ENCODE measurements at places on chromosomes 6 and 20.

DNA sequence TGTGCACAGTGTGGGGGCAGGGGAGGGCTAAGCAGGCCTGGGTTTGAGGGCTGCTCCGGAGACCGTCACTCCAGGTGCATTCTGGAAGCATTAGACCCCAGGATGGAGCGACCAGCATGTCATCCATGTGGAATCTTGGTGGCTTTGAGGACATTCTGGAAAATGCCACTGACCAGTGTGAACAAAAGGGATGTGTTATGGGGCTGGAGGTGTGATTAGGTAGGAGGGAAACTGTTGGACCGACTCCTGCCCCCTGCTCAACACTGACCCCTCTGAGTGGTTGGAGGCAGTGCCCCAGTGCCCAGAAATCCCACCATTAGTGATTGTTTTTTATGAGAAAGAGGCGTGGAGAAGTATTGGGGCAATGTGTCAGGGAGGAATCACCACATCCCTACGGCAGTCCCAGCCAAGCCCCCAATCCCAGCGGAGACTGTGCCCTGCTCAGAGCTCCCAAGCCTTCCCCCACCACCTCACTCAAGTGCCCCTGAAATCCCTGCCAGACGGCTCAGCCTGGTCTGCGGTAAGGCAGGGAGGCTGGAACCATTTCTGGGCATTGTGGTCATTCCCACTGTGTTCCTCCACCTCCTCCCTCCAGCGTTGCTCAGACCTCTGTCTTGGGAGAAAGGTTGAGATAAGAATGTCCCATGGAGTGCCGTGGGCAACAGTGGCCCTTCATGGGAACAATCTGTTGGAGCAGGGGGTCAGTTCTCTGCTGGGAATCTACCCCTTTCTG is 44.0 kb upstream of the TTPAL start:
- DNase-seq = no peak

DNA sequence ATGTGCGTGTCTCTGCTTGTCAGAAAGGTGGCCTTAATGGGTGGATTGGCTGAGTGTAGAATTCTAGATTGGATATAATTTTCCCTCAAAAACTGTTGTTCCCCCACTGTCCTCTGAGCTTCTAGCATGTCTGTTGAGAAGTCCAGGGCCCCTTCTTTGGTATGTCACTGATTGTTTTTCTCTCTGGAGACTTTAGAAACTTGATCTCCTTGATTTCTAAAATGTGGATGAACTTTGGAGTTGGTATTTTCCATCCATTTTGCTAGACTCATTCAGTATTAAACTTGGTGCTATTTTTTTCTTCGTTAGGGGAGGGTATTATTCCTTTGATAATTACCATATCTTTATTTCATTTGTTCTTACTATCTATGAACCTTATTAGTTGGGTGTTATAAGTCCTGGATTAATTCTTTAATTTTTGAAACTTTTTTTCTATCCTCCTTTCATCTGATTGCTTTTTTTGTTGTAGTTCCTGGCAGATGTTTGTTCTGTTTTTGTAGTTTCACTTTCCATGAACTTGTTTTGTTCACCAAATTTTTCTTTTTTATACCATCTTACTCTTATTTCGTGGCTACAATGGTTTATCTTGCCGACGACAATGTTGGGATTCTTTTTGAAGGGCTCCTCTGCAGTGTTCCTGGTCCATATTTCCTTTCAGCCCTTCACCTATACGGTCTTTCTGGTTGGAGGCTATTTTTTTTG is 68.4 kb downstream of the ARID1B start:
- no peak for DNase-seq

GRCh38 chr20:7123457-7123856 is 356.0 kb downstream of the BMP2 start:
- no peak for DNase-seq

GRCh38 chr6:145783796-145784195 is 30.8 kb downstream of the FBXO30 start:
- DNase-seq = no peak

DNA sequence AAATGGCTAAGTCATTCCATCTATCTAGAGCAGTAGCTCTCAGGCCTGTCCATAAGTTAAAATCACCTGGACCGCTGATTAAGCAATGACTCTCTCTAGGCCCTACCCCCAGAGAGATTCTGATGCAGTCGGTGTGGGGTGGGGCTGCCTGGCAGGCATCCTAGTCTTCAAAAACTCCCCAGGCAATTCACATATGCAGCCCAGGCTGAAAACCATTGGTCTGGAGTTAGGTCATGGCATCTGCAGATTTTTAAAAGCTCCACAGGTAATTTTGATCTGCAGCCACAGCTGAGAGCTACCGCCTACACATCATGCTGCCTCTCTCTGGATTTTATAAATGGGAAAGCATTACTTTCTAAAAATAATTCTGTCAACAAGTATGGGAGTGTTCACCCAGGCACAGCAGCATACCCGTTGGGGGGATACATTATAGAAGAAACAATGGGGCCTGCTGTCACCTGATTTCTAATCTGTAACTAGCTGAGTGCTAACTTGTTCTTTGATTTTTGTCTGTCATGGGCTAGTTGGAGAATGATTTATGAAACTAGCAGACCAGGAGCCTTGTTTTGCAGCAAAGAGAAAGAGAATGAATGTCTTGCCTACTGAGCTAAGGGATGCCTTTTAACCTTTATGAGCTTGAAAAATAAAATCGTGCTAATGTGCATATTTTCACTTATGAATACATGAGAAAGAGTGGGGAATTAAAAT is 44.1 kb upstream of the ATXN1 start:
- no peak for DNase-seq

GRCh38 chr6:166656230-166657151 is 29.4 kb upstream of the RPS6KA2 start:
- DNase-seq = no peak

All from stimulated activated CD8-positive, alpha-beta memory T cell treated with anti-CD3 and anti-CD28 coated beads, Interleukin-4, amount 100 ng/mL, for 1 hour (primary cell).